ENCODE measurements at places on chromosomes 1 and 21.
A peak's percentile ranks its signal among the peaks of the same experiment; 100 is the strongest.

GRCh38 chr1:202615501-202616354, 94.5 kb downstream of the SYT2 start:
- peak; percentile 46 for DNase-seq

DNA sequence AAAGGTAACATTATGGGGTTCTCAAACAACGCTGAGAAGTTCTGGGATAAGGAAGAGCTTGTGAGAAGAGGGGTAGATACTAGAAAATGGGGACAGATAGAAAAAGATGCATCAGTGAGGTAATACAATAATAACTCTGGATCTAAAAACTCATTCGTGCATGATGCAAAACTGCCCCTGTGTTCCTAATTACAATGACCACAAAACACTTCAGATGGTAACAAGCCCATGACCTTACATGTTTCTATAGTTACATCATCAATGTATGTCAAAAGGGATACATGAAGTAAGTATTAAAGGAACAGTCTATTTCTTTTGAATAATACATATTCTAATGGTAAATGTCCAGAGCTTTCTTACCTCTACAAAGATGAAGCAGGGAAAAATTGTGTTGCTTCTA, 110.6 kb upstream of the PLPPR5 start:
- DNase-seq, result no peak

DNA sequence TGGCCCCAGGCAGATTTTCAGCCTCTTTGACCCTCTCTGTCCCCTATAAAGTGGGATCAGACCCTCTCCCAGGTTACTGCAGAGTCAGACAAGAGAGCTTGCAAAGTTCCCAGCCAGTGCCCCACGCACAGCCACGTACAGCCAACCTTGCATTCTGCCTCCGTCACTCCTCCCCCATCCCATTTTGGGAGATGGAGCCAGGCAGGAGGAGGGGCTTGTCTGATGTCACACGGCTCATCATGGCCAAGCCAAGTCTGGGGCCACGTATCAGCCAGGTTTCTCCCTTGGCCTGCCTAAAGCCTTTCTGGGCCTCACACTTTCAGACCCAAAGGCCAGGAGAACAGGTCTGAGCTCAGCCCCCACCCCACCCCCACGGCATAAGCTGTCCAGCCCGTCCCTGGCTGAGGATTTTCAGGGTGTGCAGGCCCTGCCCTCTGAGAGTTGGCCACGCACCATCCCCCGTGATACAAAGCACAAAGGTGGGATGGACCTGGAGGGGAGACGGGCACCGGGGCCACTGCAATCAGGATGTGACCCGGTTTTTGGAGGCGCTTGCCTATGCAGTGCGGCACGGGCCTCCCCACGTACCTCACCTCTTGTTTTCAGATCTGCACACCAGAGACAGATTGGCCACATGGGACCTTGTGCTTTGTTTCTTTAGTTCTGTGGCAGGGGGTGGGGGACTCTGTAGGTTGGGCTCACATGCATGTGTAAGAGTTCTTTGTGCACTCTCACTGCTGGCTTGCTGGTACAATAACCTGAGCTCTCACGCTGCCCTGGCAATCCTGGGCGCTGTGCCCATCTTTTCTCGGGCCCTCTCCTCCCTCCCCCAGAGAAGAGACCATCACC, 47.6 kb downstream of the TRIM11 start:
- DNase-seq, result no peak

- no peak for DNase-seq
These were observed 15.6 kb upstream of the VAMP3 start for GRCh38 chr1:7755448-7755847.

DNA sequence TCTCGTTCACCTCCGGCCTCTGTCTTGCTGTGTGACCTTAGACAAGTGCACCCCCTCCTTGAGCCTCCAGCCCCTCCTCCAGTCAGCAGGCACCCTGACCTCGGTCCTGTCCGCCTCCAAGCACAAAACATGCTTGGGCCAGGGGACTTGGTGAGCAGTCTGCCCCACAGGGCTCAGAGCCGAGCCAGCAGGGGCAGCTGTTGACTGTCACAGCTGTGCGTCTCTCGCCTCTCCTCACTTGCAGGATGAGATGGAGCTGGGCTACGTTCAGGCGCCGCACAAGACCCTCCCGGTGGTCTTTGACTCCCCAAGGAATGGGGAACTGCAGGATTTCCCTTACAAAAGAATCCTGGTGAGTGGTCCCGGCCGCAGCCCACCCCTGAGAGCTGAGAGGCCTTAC, 24.2 kb downstream of the PADI3 start:
- no peak for DNase-seq

GRCh38 chr1:12148160-12148957, 18.4 kb upstream of the TNFRSF1B start:
- no peak for DNase-seq

DNA sequence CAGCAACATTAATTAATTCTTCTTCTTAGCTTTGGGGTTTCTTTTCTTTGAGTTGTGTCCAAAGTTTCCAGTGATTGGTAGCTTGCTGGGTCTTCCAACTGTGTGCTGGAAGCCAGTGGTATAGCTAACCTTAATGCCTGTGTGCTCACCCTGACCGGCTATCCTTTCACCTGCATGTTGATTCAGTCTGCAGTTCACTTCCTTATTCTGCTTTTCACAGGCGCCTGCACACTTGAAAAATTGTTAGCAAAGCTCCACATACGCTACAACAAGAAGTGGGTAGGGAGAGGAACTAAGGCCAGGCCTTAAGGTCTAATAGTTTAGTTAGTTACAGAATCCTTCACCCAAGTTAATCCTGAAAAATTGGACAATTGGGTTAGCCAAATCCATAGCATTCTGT, 35.7 kb downstream of the NCF2 start:
- no peak for DNase-seq

- DNase-seq, result no peak
These were observed 27.7 kb downstream of the DSCAM start for GRCh38 chr21:40819071-40819900.

- peak; percentile 79 for DNase-seq
These were observed 82.6 kb upstream of the CCDC190 start for GRCh38 chr1:162943622-162944021.

GRCh38 chr1:226350519-226350865, 41.5 kb upstream of the LIN9 start:
- DNase-seq, result no peak

- DNase-seq, result peak; percentile 78
These were observed 175.5 kb downstream of the CLIC6 start for GRCh38 chr21:34844013-34844923.

GRCh38 chr1:93541045-93541444, 93.1 kb downstream of the FNBP1L start:
- DNase-seq, result no peak

- no peak for DNase-seq
These were observed 16.0 kb downstream of the IBA57 start for GRCh38 chr1:228181645-228182034.

- DNase-seq, result no peak
These were observed 11.8 kb upstream of the RALGPS2 start for GRCh38 chr1:178713259-178713658.

- DNase-seq, result no peak
These were observed 179.1 kb downstream of the DUSP10 start for GRCh38 chr1:221562542-221563475.

- peak; percentile 10 for DNase-seq
These were observed 31.8 kb downstream of the USP25 start for GRCh38 chr21:15761507-15762100.

DNA sequence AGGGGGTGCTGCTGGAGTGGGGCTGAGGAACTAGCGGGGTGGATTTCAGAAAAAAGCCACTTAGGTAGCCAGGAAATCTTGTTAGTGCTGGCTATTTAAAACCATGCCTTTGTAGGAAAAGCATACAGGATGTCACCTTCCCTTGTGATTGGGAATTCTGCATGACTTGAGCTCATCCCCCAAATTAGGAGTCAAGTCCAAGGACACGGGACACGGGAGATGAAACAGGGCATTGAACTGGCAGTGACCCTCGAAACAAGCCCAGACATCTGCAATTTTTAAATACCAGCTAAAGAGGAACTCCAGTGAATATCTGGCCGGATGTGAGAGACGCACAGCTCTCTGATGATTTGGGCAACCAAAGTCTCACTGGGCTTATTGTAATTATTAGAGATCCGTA, 32.8 kb downstream of the C2CD2 start:
- DNase-seq, result no peak

DNA sequence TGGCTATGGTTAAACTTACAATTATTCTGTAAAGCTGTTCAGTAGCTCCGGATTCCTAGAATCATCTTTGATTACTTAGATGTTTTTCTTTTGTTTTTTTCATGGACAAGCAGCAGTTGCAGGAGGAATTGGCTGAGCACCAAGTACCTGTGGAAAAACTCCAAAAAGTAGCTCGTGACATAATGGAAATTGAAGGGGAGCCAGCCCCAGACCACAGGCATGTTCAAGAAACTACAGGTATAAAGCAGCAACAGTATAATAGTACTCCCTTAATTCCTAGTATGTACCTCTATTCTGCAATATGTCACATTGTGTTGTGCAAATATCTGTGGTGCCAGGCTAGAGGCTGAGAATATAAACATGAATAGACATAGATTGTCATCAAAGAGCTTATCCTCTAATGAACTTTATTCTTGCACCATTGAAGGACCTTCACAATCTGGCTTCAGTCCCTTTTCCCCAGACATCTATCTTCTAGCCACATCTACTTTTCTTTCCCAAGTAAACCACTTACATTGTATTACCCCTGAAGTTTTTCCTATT, 132.3 kb upstream of the BMP8A start:
- peak; percentile 66 for DNase-seq

- no peak for DNase-seq
These were observed 51.7 kb downstream of the STUM start for GRCh38 chr1:226600254-226600653.

GRCh38 chr1:247218121-247218651, 37.7 kb upstream of the VN1R5 start:
- no peak for DNase-seq

DNA sequence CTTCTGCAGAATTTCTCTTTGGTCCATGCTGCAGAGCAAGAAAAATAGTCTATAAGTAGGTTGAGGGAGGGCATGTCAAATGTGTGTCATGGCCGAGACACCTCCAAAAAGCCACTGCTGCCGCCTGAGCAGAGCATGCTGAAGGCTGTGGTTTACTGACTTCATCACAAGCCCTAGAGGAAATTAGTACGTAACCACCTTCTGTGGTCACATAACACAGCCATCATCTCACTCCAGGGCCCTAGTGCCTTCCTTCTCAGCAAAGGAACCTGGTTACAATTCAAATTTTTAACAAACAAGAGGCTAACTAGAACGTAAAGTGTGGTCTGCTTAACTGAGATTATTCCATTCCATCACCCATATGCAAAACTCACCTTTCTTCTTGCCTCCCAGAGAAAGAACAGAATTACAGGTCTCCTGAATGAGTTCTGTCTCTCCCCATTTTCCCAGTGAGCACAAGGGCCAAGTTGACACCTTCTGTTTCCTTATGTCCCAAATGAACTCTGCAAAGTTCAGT, at the start of gene PTPN22:
TSS of gene PTPN22 (minus strand) at position 116 of the 517 bp plus-strand sequence.
- DNase-seq, result peak; percentile 7

- no peak for DNase-seq
These were observed 14.4 kb upstream of the TP53BP2 start for GRCh38 chr1:223860051-223860622.

DNA sequence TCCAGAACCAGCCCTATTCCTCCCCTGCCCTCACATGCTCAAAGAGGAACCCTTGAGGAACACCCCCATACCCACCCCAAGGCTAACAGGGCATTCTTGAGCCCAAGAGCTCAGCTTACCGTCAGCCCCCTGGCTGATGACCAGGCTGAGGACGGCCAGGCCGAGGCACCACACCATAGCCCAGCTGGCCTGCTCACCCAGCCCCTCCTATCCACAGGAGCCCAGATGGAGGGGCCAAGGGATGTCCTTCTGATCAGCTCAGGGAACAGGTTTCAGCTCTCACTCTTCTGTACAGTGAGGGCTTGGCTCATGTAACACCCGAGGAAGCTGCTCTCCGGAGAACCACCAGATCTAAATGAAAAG, 2.2 kb downstream of the IGSF9 start:
- no peak for DNase-seq

- DNase-seq, result peak; percentile 59
These were observed 137.8 kb downstream of the TSEN15 start for GRCh38 chr1:184189361-184189760.

DNA sequence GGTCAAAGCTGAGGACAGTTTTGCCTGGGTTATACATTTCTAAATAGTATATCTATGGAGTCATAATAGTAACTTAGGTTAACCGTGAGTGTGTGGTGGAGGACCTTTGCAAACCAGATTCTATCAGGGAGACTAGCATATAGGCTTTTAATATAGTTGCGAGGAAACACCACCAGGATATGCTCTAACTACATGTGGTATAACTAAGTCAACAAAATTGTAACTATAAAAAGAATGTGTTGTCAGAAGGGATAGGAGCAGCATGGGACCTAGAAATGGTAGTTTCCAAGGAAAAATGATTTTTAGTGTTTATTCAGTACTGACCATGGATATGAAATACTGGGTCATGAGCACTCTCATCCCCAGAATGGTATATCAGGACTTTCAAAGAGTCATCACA, 338.1 kb downstream of the TGFB2 start:
- DNase-seq, result no peak

DNA sequence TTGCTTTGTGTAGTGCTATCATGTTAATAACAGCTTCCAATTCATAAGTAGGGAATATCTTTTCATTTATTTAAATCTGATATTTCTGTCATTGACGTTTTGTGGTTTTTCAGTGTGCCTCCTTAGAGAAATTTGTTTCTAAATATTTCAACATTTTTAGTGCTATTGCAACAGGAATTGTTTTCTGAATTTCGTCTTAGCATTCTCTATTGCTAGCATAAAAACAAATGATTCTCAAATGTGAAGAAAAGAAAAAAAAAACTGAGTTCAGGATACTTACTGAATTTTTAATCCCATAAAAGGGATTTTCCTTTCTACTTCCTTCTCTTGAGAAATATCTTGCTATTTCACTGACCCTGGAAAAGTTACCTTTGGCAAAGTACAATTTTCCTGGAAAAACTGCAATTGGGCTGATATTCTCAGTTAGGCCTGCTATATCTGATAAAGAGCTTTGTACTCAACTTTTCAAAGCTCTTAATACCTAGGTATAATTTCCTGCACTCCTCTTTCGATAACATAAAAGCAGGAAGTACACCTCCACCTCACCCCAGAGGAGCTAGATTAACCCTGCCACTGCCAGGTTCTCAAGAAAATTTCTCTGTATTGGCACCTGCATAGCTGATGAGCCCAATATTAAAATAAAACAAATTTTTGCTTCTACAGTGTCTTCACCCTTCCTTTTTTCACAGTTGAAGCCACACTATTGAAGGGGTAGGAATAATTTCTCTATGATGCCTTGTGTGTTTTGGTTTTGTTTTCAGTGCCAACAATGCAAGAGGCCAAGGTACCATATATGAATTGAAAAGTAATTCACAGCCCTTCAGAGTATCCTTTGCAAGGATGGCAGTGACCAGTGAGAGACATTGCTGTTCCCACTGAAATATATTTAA, 35.6 kb downstream of the PTPN14 start:
- DNase-seq, result no peak
